ENCODE measurements at places on chromosomes 2 and 18.

GRCh38 chr2:29618024-29618423 is 303.4 kb downstream of the ALK start:
- no peak overlapping the region for H3K4me3 ChIP-seq
- DNase-seq: no peak
- no peaks in the 10 kb centered on the region for H3K27me3 ChIP-seq
- H3K36me3 ChIP-seq: no peaks in the 10 kb centered on the region
- no peak overlapping the region for H3K27ac ChIP-seq

DNA sequence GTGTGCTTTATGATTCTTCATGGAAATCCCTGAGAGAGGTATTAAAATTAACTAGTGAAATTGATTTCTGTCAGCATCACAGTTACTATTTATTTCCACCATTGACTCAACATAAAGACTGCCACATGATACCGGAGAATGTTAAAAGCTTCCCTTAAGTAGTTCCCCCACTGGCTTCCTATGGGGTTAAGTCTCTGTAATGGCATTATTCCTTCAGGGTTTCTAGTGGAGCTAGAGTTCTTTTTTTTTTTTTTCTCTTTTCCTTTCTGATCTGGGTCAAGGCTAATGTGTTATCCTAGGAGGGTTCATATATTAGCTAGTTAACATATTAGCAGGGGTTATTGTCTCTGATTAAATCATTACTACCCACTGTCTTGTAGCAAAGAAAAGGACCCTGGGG is 1919.1 kb upstream of the PIK3C3 start:
- H3K4me3 ChIP-seq: no peak overlapping the region
- no peaks in the 10 kb centered on the region for H3K36me3 ChIP-seq
- no peak for DNase-seq
- no peak overlapping the region for H3K27ac ChIP-seq
- no peaks in the 10 kb centered on the region for H3K27me3 ChIP-seq

GRCh38 chr2:225999692-226000091 is 600.2 kb downstream of the NYAP2 start:
- H3K4me1 ChIP-seq: peaks cover 5% of the 10 kb centered on the region
- no peaks in the 10 kb centered on the region for H3K27me3 ChIP-seq
- H3K27ac ChIP-seq: no peak overlapping the region
- H3K36me3 ChIP-seq: no peaks in the 10 kb centered on the region

DNA sequence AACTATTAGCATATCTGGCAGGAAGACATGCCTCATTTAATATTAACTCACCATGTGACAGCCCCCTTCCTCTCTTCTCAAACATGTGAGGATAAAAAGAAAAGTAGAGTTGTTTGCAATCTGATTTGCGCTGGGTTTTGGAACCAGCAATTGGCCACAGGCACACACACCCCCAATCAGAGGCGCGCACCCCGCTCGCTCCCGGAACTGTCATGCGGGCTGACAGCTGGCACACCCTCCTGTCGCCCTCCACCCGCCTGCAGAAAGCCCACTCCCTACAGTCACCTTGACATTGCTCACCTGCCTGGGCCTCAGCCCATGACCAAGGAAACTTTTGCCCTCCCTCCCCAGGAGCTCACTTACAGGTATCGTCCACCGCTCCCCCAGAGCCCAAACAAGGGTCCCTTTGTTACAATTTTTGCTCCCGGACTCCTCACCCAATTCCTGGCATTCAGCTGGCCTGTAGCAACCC is 1.1 kb downstream of the COBLL1 start:
- peak overlapping the region; percentile 87 for H3K4me3 ChIP-seq
- no peaks in the 10 kb centered on the region for H3K27me3 ChIP-seq
- H3K4me1 ChIP-seq: peaks cover 7% of the 10 kb centered on the region
- DNase-seq: peak; percentile 24

GRCh38 chr2:42622943-42623676 is 54.7 kb downstream of the MTA3 start:
- H3K4me3 ChIP-seq: no peak overlapping the region
- H3K27ac ChIP-seq: no peak overlapping the region
- H3K27me3 ChIP-seq: no peaks in the 10 kb centered on the region
- H3K4me1 ChIP-seq: no peaks in the 10 kb centered on the region

Data from lung (tissue), 17 donors.